ENCODE measurements at places on chromosomes 16 and 17.

DNA sequence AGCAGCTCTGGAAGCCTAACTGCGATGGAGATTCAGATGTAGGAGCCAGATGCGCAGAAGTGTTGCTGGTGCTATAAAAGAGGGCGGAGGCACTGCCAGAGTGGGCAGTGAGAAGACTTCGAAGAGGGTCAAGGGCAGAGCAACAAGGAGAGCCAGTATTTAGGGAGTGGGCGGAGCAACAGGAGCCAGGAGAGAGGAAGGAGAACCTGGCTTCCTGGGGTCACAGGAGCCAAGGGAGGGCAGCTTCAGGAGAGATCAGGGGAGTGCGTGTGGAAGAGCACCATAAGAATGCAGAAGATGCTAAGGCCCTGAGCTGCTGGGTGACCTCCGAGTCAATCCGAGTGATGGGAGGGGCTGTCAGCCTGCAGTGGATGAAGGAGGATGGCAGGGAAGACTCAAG is 14.4 kb upstream of the MRPS23 start:
- DNase-seq, result no peak

DNA sequence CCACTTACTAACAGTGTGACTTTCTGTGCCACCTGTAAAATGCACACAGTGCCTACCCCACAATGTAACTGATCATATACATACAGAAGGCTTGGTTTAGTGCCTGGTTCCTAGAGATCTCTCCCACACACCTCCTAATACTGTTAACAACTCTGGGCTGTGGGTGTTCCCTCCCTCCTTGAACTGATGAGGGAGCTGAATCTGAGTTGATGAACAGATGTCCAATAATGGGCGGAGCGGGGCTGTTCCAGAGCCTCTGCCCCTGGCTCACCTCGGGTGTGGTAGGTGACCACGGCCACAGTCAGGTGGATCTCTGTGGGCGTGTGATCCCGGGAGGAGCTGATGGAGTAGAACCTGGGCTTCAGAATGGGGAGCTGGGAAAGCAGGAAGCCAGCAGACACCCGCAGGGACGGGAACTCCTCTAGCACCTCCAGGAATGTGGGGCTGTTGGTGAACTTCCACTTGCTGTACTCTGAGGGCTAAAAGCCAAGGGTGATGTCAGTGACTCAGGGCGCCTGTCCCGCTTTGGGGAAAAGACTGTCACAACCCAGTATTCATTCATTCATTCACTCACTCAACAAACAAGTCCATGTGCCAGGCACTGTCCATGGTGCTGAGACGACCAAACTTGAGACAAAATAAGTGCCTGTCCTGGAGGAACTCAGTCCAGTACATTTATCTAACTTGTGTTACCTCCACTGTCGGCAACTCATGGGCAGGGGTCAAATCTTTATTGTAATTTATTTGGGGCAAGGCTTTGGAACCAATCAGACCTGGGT is 37.6 kb downstream of the NOS2 start:
- DNase-seq, result no peak

- DNase-seq, result no peak
Measured at GRCh38 chr17:30228011-30228410, 7.5 kb downstream of the SLC6A4 start.

- DNase-seq, result no peak
Measured at GRCh38 chr17:32542186-32542585, 55.4 kb downstream of the CDK5R1 start.

GRCh38 chr16:69406780-69407331 is 17.6 kb upstream of the CYB5B start:
- DNase-seq, result no peak

DNA sequence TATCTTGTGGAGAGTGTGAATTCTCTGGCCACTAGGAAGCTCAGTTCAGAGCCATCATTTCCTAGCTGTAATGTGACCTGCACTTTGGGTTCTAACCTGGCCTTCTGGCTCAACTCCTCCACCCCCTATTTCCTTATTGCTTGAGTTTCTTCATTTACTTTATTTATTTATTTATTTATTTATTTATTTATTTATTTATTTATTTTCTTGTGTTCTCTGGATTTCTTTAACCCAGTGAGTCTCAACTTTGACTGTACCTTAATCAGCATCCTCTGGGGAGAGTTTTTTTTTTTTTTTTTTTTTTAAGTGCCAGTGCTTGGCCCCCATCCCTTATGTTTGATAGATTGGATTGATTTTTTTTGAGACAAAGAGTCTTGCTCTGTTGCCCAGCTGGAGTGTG is 18.1 kb downstream of the EPN2 start:
- DNase-seq, result no peak

- DNase-seq, result no peak
Measured at GRCh38 chr17:15650741-15651582, 31.5 kb upstream of the FBXW10B start.

GRCh38 chr17:67289181-67289876 is 44.3 kb upstream of the HELZ start:
- DNase-seq, result peak; percentile 75

DNA sequence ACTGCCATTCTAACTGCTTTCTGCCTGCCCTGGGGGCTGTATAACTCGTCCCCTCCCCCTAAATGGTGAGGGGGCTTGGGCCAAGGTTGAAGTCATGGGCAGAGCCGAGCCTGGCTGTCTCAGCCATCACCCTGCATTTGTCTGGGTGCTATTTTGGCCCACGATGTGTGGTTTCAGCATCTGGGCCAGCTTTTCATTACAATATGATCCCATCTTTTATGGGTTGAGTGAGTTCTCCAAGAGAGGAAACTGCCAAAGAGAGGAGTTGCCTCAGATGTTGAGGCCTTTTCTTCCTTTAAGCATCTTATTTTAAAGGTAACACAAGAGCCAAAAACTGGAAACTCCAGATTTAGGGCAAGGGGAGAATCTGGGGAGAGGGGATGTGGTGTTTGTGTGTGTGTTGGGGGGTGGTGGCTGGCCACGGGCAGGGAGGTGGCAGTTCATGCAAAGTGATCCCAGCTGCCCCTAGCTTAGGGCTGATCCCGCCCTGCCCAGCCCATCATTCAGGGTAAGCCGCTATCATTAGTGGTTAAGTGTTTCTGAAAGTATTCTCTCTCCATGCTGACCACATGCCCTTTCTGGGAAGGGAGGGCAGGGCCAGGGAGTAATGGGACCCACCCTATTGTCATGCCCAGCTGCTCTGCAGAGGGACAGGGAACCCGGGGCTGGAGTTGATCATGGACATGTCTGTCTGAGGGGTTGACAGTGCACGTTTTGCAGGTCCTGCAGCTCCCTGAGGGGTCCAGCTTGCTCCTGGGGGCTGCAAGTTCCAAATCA is 83.2 kb upstream of the CLEC18A start:
- no peak for DNase-seq

DNA sequence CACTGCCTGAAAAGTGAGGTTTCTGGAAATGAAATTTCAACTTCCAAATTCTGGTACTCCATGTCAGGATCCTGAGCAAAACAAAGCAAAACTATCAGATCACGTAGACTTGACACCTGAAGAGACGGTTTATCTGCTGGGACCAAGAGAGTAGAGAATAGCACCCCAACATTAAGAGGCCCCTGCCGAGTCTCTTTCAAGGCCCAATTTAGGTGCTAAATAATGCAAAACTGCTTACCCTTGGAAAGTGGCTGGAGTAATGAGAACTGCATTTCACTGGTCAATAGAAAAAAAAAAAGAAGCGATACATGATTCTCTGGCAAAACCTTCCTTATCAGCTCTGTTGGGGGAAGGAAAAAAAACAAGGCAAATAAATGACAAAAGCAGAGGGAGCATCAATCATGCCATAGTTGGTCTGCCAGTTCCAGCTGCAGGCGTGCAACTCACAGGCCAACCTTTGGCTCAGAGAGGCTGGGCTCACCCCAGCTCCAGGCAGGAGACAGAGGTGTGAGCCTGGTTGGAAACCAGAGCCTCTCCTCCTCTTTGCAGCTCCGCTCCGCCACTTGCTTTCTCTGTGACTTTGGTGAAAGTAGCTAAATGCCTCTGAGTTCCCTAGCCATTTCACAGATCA is 595.2 kb downstream of the TOX3 start:
- no peak for DNase-seq

DNA sequence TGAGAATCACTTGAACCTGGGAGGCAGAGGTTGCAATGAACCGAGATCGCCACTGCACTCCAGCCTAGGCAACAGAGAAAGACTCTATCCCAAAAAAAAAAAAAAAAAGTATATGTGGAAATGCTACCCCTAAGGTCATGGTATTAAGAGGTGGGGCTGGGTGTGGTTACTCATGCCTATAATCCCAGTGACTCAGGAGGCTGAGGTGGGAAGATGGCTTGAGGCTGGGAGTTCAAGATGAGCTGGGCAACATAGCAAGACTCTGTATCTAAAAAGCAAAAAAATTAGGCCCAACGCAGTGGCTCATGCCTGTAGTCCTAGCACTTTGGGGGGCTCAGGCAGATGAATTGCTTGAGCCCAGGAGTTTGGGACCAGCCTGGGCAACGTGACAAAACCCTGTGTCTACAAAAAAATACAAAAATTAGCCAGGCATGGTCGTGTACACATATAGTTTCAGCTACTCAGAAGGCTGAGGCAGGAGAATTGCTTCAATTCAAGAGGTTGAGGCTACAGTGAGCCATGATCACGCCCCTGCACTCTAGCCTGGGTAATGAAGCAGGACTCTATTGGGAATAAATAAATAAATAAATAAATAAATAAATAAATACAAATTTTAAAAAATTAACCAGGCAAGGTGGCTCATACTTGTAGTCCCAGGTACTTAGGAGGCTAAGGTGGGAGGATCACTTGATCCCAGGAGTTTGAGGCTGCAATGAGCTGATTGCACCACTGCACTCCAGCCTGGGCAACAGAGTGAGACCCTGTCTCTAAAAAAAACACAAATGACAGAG is 32.3 kb upstream of the NUFIP2 start:
- no peak for DNase-seq

GRCh38 chr16:68686905-68687304 is 41.8 kb downstream of the CDH3 start:
- no peak for DNase-seq

DNA sequence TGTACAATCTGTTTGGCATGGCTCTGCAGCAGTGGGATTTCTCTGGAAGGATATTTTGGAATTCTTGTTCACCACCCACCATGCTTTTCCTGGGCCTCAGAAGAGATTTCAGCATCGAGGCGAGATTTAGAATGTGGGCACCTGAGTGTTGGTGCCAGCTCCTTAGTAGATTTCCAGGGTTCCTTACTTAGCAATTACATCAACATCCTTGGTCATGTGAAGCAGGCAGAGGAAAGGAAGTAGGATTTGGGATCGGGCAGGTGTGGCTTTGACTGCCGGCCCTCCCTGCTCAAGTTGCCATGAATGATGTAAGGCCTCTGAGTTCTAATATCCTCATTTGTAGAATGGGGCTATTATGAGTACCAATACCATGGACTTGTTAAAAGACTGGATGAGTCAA is 13.1 kb upstream of the RBFOX1 start:
- no peak for DNase-seq

DNA sequence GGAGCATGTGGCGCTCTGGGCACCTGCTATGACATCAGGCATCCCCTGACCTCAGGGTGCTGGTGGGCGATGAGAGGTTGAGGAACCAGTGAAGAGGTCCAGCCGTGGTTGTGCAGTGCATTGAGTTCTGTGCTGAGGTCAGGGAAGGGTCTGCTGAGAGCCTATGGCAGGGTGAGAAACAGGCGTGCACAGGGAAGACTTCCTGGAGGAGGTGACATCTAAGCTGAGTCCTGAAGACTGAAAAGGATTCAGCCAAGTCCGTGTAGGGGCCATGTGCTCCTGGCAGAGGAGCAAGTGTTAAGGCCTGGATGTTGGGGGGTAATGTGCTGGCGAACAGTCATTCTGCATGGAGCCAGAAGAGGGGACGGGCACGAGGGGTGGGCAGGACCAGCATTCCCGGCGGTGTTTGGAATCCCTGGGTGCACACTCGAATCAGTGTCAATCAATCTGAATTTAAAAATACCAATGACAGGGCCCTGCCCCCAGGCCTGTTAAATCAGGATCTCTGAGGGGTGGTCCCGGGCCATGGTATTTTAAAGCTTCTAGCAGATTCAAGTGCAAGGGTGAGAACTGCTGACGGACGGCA is 65.8 kb upstream of the CIBAR2 start:
- DNase-seq, result no peak

GRCh38 chr16:69477546-69477945 is 53.1 kb downstream of the CYB5B start:
- no peak for DNase-seq

- DNase-seq, result no peak
Measured at GRCh38 chr17:199191-199604, 17.7 kb upstream of the DOC2B start.

- no peak for DNase-seq
Measured at GRCh38 chr16:12811441-12812383, 8.0 kb upstream of the CPPED1 start.

DNA sequence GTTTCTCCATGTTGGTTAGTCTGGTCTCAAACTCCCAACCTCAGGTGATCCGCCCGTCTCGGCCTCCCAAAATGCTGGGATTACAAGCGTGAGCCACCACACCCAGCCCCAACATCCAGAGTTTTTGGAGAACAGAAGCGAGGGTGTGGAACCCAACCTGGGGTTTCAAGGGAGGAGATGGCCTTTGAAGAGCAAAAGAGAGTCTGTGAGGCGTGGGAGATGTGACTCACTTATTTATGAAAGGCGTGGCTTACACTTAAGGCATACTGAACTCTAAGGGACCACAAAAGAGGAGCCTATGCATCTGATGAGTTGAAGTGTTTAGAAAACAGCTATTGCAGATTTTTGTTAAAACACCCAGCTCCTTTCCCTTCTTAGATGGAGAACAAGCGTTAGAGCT is 18.9 kb downstream of the ARSG start:
- DNase-seq, result no peak

DNA sequence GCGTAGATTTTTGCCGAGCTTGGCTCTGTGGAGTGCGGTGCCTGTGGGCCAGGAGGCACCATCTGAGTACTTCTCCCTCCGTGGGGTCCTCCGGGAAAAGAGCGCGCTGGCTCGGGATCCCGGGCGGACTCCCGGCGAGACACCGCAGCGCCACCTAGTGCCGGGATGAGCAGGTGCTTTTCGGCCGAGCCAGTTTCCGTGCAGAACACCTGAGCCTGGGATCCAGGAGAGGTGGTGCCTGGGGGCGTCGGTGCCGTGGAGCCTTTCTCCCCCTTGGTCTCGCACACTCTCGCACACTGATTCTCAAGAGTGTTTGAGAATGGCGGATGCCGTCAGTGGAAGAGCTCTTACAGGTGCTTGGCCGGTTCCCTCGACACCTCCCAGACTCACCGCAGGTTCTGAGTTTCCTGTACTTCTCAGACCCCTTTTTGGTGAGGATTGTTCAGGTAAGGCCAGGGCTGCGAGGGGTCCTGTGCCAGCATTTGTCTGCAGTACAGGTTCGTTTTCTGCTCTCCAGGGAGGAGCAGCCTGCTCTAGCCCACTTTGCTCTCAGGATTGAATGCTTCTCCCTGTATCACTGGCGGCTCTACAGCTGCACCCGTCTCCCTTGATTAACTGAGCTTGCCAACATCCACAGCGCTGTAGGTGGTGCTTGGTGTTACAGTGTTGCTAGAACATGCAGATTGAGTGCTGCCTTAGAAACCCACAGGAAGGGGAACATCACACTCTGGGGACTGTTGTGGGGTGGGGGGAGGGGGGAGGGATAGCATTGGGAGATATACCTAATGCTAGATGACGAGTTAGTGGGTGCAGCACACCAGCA is 23.3 kb downstream of the TBCD start:
- no peak for DNase-seq

GRCh38 chr17:59267776-59268175 is 47.5 kb downstream of the GDPD1 start:
- DNase-seq, result no peak

GRCh38 chr16:30620169-30620568 is 10.0 kb upstream of the ZNF689 start:
- DNase-seq, result no peak

GRCh38 chr17:16926061-16926511 is 45.8 kb downstream of the TNFRSF13B start:
- DNase-seq, result no peak

- no peak for DNase-seq
Measured at GRCh38 chr16:8919934-8920462, 37.8 kb downstream of the LITAFD start.
